ENCODE measurements at places on chromosomes 6 and 20. TPM values are rescaled to one million over a fixed set of nuclear protein-coding genes. Genes with fewer than 3 reads are reported as not detected.

DNA sequence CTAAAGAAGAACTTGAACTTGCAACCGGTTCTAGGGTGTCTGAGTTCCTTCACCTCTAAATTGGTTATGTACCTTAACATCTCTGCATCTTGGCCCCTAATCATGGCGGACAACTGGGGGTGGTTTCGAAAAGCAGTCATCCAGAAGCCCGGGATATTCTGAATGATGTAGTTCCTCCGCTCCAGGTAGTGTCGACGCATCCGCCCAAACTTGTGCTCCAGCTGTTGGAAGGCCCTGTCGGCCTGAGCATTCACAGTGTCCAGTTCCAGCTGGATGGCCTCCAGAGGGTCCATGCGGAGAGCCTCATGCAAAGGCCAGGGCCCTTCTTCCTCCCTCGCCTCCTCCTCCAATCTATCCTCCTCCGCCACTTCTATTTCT lies 887 bp downstream of the TSPYL1 start:
- no peaks in the 10 kb centered on the region for H3K27me3 ChIP-seq
- H3K4me3 ChIP-seq, result peak overlapping the region; percentile 89

The KCNK17 gene
- not detected for total RNA-seq

- no peak for DNase-seq
- no peaks in the 10 kb centered on the region for H3K4me1 ChIP-seq
- H3K36me3 ChIP-seq, result no peaks in the 10 kb centered on the region
- no peaks in the 10 kb centered on the region for H3K27me3 ChIP-seq
These were observed 1009.4 kb downstream of the KIF16B start for GRCh38 chr20:15563836-15564235.

DNA sequence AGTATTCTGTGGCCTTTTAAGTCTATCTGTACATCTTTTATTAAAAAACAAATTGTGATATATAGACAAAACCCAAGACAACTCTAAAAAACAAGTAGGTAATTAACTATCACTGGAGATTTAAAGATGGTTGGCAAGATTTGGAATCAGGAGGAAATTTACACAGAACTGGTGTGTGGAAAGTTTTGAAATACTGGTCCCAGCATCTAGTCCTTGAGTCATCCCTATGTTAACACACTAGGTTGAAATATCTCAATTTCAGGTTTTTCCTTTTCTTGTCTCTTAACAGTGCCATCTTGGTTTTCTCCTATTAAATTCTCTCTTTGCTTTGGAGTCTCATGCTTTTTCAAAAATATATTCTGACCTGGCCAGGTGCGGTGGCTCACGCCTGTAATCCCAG lies 27.5 kb downstream of the SASH1 start:
- H3K4me3 ChIP-seq, result no peak overlapping the region
- no peaks in the 10 kb centered on the region for H3K27me3 ChIP-seq
- no peak for DNase-seq
- H3K27ac ChIP-seq, result no peak overlapping the region
- H3K4me1 ChIP-seq, result peaks cover 3% of the 10 kb centered on the region

GRCh38 chr20:57291694-57292093 lies 25.3 kb upstream of the BMP7 start:
- no peak for DNase-seq
- H3K36me3 ChIP-seq, result no peaks in the 10 kb centered on the region
- H3K4me3 ChIP-seq, result no peak overlapping the region
- peaks cover 39% of the 10 kb centered on the region for H3K27me3 ChIP-seq

The TMEM244 gene
- not detected for total RNA-seq

DNA sequence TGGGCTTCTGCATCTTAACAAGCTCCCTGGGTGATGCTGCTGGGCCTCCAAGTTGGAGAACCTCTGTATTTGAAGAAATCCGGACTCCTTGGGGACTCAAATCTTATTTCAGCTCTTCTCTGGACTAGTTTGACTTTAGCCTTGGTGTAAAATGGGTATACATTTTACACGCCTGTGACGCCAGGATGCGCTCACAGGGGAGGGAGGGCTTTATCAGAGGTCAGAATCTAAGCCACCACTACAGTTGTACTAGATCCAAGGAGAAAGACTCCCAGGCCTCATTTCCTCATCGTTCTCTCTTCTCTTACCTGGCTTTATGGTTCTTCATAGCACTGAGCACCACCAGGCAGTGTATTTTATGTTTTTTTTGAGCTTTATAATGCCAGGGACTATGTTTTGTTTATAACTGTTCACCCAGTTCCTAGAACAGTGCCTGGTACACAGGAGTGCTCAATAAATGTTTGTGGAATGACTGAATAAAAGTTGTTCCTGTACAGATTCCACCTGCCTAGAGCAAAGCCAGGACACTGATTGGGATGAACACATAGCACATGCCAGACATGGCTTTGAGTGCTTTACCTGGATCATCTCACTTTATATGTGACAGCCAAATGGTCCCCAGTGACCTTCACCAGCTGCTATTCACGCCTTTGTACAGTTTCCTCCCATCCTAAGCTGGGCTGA lies 5.1 kb upstream of the RBCK1 start:
- H3K27ac ChIP-seq, result no peak overlapping the region
- H3K36me3 ChIP-seq, result no peaks in the 10 kb centered on the region
- H3K4me3 ChIP-seq, result no peak overlapping the region
- H3K27me3 ChIP-seq, result no peaks in the 10 kb centered on the region
- peaks cover 9% of the 10 kb centered on the region for H3K4me1 ChIP-seq
- no peak for DNase-seq

DNA sequence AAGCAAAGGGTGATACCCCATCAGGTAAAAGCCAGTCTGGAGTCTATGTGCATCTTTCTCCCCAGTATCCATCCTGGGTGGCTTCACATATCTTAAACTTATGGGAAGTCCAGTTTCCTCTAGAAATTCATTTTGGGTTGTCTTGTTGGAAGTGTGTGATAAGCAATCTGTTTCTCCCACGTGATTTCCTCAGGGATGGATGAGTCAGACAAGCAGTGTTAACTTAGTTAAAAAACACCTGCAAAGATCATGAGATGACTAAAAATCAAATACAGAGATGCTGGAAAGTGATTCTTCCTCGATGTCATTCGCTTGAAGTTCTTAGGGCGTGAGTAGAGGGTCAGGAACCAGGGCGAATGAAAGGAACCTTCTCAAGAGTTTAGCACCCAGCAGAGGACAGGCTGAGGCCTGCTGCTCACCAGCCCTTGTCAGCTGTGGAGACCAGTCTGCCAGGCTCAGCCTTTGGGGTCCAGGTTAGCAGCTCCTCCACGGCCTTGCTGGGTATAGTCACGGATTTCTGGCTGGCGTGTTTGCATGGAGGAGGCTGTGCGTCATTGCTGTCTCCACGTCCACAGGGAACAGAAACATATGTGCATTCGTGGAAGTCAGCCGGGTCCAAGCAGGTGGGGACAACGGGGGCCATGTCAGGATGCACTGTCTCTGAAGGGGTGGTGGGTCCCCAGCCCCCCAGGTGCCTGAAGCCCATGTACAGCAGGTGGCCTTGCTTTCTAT lies 2.8 kb upstream of the PNPLA1 start:
- no peaks in the 10 kb centered on the region for H3K4me1 ChIP-seq
- no peak overlapping the region for H3K4me3 ChIP-seq
- DNase-seq, result no peak
- H3K27me3 ChIP-seq, result peaks cover 18% of the 10 kb centered on the region
- no peaks in the 10 kb centered on the region for H3K36me3 ChIP-seq

GRCh38 chr20:63547725-63548480 lies at the start of gene SRMS:
Gene SRMS, minus strand, starts transcription at chr20:63547749. Its CDS starts 286 bp downstream, at chr20:63547463.
- no peaks in the 10 kb centered on the region for H3K36me3 ChIP-seq
- no peak for DNase-seq
- H3K27ac ChIP-seq, result no peak within 1 kb of the TSS
- H3K4me3 ChIP-seq, result no peak within 1 kb of the TSS
- no peaks in the 10 kb centered on the region for H3K27me3 ChIP-seq

GRCh38 chr6:16783509-16783908 lies 22.2 kb upstream of the ATXN1 start:
- H3K4me3 ChIP-seq, result no peak overlapping the region
- H3K36me3 ChIP-seq, result no peaks in the 10 kb centered on the region
- no peaks in the 10 kb centered on the region for H3K4me1 ChIP-seq
